CD4-positive, alpha-beta memory T cell (primary cell): ENCODE measurements at places on chromosomes 7 and 10. TPM values are rescaled to one million over a fixed set of nuclear protein-coding genes. Genes with fewer than 3 reads are reported as not detected.

- no peak for DNase-seq
Observed at GRCh38 chr7:41438705-41439514, 264.0 kb downstream of the INHBA start.

DNA sequence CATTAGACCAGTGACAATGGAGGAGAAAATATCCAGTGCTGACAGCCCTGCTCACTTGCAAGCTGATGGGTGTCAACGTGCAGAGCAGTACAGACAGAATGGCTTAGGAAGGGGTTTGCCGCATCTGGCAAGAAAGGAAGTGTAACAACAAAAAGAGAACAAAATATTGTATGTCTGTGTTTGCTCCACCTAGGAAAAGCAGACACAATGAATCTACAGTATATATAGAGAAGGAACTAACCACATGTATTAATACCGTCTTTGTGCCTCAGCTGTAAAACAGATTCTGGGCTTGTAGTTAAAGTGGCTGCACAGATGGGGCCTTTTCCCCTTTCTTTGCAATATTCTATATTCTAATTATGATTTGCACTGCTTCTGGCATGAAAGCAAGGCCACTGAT is 281.1 kb upstream of the MEOX2 start:
- no peak for DNase-seq

- DNase-seq, result no peak
Observed at GRCh38 chr10:109819807-109820206, 103.5 kb downstream of the XPNPEP1 start.

DNA sequence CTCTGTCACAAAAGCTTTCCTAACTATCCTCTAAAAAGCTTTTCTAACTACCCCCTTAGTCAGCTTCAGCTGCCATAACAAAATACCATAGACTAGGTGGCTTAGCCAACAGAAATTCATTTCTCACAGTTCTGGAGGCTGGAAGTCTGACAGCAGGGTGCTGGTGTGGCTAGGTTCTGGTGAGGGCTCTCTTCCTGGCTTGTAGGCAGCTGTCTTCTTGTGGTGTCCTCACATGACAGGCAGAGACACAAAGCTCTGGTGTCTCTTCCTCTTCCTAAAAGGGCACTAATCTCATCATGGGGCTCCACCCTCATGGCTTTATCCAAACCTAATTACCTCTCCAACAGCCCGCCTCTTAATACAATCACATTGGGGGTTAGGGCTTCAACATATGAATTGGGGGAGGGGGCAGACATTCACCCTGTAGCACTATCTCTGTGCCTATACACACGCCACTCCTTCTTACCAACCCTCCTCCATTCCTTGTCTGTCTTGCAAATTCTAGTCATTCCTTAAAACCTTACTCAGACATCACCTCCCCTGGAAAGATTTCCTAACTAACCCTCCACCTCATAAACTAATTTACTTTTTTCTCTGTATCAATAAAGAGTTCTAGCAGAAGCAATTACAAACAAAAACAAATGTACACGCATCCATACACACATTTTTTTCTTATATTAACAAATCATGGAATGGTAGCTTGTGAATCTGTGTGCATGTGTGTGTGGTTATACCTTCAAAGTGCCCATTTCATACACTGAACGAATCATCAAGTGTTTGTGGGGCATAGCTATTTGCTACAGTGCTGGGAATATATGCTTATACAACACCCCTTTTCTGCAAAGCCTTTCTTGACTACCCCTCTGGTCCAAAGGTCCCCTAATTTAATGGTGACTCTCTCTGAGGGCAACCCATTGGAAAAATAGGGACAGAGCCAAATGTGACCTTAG is 26.4 kb downstream of the RHOBTB1 start:
- no peak for DNase-seq

- no peak for DNase-seq
Observed at GRCh38 chr7:150734254-150734653, 3.0 kb upstream of the GIMAP5 start.

DNA sequence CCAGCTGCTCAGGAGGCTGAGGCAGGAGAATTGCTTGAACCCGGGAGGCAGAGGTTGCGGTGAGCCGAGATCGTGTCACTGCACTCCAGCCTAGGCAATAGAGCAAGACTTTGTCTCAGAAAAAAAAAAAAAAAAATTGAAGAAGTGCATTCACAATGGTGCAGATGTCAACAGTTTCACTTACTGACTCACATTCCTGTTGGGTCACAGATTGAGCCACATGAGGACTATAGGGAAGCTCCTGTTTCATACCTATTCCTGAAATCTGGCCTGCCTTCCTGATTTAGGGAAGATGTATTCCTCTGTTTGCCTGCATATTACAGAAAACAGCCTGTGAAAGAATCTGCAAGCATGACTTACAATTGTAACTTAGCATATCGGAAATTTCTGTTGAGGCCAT is 78.2 kb downstream of the AKR1C4 start:
- no peak for DNase-seq

GRCh38 chr7:135775230-135775629 is 26.6 kb upstream of the FAM180A start:
- DNase-seq, result no peak

DNA sequence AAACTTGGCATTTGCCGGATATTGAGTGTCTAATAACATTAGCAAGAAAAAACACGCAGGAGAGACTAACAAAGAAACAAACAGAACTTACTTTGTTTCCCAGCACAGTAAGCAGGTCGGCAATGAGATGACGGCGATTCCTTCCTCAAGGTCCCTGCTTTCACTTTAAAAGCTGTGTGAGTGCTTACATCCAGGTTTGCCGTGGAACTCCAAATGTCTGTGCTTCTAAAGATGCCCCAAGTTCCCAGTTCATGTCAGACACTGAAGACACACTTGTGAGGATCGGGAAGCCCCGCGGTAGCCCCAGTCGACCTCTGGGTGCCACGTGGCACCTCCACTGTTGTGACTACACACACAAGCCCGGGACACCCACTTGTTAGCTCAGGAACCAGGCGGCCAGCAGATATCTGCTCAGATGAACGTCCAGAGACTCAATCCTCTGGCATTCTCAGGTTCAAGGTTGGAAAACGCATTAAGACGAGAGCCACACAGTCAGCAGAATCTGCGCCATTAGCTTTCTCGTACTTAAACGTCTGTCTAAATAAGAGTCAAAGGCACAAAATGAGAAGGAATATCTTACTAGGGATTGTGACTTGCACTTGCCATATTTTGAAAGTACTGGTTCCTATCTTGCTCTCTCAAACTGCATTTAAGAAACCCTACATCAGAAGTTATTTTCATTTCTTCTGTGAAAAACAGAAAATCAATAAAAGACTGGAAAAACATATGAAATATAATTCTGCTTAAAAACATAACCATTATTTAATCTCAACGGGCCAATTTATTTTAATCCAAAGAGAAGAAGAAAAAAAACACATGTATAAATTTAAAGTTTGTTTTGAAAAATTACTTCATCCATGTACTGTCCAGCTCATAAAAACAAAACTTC is 207.6 kb upstream of the KLF14 start:
- DNase-seq, result no peak

DNA sequence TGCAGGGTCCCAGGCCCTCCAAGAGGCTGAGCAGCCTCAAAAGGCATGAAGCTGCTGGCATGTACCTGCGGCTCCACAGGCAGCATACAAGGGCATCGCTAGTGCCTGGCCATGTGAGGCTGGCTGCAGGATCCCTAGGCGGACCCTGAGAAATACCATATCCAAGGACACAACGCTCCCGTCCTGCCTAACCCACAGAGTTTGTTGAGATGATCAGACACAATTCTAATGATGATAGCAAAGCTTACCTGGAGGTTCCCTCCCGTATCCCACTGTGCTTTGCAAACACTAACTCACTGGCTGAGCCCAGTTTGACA is 17.3 kb downstream of the CLRN3 start:
- DNase-seq, result no peak

DNA sequence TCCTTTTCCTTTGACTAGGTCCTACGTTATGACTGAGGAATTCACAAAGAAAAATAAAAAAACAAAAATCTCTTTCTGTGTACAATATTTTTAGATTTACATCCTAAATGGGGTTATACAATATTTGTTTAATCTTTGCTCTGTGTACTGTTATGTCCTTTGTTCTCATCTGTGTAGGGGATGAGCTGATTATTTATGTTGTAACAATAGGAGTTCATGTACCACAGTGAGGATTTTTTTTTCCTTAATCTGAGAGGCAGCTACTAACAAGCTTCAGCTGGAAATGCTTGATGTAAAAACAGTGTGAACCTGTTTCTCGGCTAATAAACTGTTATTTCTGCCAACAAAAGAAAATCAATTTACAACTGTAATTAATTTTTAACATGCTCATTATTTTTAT is 58.0 kb downstream of the ORC5 start:
- no peak for DNase-seq

GRCh38 chr10:108872854-108873253 is 1050.5 kb downstream of the XPNPEP1 start:
- no peak for DNase-seq

GRCh38 chr10:93806903-93807302 is 49.2 kb downstream of the LGI1 start:
- DNase-seq, result no peak

DNA sequence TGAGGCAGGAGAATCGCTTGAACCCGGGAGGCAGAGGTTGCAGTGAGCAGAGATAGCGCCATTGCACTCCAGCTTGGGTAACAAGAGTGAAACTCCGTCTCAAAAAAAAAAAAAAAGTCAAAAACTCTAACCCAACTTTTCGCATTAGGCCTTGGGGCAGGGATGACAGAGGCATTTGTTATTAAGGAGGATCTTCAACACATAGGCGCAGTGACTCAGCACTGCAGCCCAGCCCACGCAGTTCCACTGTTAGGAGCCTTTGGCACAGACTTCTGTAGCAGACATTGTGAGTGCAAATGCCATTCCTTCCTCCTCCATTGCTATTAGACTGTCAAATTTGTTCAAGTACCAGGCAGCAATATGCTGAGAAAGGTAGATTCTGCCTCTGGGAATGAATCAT is 43.1 kb upstream of the KLHL7 start:
- no peak for DNase-seq

DNA sequence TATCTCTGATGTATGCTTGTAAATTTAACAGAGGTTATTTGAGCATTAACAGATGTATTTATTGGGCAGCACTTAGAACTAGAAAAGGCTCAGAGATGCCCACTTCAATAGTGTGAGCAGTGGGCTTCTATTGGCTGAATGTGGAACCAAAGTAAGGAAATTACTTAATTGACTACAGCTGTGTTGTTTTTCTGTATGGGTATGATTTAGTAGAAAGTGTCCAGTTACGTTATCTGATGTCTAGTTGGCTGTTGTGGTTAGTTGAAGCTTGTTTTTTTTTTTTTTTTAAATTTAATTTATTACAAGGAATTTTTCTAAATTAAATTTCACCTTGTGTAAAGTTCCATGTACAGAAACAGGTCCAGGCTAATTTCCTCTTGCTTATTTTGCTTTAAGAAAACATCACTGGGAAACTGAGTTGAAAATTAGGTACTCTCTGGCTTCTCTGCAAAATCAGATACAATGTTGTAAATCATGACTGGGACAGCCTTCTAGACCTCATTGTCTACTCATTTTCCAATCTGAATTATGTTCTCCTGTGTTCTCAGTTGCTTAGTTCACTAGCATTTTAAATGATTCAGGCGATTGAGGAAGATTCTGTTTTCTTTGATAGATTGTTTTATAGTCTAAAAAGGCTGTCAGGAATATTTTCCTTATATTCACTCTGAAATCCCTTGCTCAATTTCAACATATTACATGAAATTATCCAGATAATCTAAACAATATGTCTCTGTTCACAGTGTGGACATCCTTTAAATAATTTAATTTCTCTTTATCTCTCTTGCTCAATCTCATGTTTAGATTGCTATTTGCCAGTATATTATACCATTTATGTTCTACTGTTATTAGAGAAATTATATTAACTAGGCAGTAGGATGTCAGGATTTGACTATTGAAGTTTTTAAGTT is 53.0 kb downstream of the PHF14 start:
- no peak for DNase-seq

- DNase-seq, result no peak
Observed at GRCh38 chr10:58237014-58237834, 30.5 kb downstream of the IPMK start.

DNA sequence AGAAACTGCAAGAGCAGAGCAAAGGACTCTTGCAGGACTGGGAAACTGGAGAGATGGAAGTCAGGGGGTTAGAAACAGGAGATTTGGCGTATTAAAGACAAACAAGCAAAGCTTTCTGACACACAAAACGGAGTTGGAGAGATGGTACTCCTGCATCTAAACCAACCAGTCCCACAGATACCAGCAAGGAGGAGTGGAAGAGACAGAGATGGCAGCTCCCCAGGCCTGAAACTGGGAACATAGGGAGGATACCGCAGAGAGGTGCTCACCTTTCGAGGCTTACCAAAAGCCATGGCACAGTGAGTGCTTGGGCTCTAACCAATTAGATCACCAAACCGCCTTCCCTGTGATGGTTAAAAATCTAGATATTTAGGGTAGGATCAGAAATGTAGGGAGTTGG is 4.8 kb upstream of the MBL2 start:
- no peak for DNase-seq

GRCh38 chr10:23317416-23317815 is 27.2 kb downstream of the C10orf67 start:
- DNase-seq, result no peak

DNA sequence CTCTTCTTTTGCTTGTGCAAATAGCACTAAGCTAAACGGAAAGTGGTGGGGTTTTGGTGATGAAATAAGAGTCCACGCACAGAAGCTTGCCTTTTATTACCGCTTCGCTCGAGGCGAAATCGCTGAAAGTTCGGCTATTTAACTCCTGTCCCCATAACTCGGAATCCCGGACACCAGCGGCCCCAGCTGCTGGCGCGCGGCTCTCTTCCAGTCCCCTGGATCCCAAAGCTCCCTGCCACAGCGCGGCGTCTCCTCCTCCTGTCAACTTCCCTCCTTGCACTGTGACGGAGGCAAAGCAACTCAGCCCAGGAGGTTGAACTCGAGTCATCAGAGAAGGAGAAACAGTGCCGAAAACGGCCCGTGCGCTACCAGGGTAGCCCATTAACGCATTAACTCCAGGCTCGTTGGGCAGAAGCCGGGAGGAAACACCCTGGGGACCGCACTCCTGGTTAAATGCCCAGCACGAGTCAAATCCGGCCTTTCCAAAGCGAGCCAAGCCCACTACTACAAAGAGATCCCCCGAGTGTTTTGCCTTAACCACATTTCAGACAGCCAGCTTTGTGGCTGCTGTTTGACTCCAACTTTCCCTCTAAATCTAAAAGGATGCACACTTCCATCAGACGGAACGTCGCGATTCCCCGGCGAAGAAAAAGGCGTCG is 1.3 kb downstream of the SEMA3D start:
- no peak for DNase-seq

GRCh38 chr10:129580901-129581300 is 113.9 kb downstream of the MGMT start:
- DNase-seq, result no peak

DNA sequence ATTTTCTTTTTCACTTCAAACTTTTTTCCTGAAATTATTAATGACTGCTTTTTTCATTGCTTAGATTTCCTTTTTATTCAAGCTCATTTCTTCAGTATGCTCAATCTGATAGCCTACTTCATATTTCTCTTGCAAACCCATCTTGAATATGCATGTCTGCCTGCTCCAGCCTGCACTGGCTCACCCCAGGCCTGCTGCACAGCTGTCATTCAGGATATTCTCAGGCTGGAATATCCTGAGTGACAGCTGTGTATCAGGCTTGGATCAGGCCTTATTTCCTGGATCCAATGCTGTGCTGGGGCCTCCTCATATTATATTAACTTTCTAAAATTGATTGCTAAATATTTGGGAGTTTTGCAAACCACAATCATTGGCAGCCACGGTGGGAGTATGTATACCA is 120.2 kb upstream of the TNS3 start:
- no peak for DNase-seq

The SLC26A5 gene
- polyA plus RNA-seq, result not detected

The PCLO gene
- not detected for polyA plus RNA-seq

The C7orf57 gene
- 0.22 TPM for polyA plus RNA-seq

The ZNF804B gene
- not detected for polyA plus RNA-seq

The CCDC146 gene
- polyA plus RNA-seq, result 3.2 TPM

The MAGI2 gene
- not detected for polyA plus RNA-seq

The CALHM2 gene
- 65.0 TPM for polyA plus RNA-seq
